ENCODE measurements at places on chromosomes 6 and 20.

- DNase-seq: no peak
Measured at GRCh38 chr20:58286729-58287128, 22.8 kb upstream of the RAB22A start.

- DNase-seq: no peak
Measured at GRCh38 chr6:149929422-149929821, 6.5 kb upstream of the RAET1G start.

- peak; percentile 0 for DNase-seq
Measured at GRCh38 chr6:112502351-112503090, 155.4 kb downstream of the RFPL4B start.

GRCh38 chr6:148888856-148889255 lies 142.0 kb downstream of the UST start:
- no peak for DNase-seq

- DNase-seq: no peak
Measured at GRCh38 chr6:150263765-150264404, 104.9 kb upstream of the IYD start.

GRCh38 chr20:4038047-4038459 lies 22.7 kb upstream of the RNF24 start:
- DNase-seq: no peak

DNA sequence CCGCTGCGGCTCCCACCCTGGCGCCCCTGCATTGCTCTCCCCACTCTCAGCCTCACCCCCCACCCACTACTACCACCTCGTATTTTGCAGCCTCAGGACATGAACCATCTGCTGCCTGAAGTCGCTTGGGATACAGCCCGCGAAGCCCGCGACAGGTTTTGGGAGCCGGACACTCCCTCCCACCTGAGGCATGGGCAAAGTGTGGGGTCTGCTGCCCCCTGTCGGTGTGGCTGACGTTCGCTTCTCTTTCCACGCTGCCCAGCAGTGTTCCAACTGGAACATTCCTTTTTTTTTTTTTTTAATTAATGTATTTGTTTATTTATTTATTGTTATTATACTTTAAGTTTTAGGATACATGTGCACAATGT lies 15.3 kb upstream of the LPA start:
- DNase-seq: no peak

- no peak for DNase-seq
Measured at GRCh38 chr6:154872542-154873114, 122.5 kb upstream of the TIAM2 start.

- DNase-seq: no peak
Measured at GRCh38 chr20:37816726-37817125, 86.2 kb upstream of the VSTM2L start.

GRCh38 chr6:160586374-160586773 lies 77.7 kb downstream of the LPA start:
- no peak for DNase-seq

GRCh38 chr20:64112691-64113443 lies 5.5 kb upstream of the NPBWR2 start:
- no peak for DNase-seq

- DNase-seq: no peak
Measured at GRCh38 chr6:30485236-30485635, 4.1 kb upstream of the HLA-E start.

GRCh38 chr6:122200440-122200839 lies 199.0 kb upstream of the HSF2 start:
- no peak for DNase-seq

DNA sequence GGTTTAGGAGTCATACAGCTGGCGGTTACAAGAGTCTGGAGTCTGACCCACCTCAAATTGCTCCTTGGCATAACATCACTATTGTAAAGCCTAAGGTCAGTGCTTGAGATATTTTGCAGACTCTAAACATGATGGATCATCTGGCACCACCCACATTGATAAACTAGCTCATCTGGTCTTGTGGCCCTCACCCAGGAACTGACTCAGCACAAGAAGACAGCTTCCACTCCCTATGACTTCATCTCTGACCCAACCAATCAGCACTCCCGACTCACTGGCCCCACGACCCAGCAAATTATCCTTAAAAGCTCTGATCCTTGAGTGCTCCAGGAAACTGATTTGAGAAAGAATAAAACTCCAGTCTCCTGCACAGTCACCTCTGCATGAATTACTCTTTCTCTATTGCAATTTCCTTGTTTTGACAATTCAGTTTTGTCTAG lies 115.9 kb downstream of the CD24 start:
- no peak for DNase-seq

DNA sequence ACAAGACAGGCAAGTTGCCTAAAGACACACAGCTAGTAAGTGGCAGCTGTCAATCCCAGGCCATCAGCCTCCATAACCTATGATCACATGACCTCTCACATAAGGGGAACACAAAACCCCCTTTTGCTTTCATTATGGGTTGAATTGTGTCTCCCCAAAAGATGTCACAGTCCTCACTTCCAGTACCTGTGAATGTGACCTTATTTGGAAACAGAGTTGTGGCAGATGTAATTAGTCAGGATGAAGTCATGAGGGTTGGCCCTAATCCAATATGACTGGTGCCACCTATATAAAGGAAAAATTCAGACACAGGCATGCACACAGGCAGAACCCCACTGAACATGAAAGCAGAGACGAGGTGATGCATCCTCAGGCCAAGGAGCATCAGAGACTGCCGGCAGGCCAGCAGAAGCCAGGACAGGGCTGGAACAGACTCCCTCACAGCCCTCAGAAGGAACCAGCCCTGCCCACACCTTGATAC lies 33.6 kb downstream of the GFOD1 start:
- DNase-seq: peak; percentile 55

DNA sequence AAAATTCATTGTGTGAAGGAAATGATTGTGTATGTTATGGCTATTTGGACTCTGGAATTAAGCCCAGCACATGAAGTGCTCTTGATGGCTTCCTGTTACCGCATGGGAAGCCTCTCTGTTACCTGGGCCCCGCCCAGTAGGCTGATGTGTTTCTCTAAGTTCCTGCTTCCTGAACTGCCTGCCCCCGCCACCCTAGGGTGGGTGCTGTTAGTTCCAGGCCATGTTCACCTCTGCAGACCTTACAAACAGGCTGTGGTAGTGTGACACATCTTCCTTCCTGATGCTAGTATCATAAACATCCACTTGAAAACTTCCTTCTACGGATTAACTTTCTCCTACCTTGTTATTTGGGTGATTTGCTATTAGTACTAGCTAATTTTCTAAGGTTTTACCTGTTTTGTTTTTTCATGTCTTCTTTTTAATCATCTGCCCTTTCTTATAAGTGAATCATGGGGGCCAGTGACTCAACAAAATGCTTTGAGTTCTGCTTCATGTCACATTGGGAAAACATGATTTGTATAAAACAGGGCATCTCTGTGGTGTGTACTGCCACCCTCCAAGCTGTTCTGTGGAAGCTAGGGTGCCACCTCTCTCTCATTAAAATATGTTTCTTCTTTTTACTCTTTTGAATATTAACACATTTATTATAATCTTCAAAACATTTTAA lies 40.6 kb downstream of the SH3BGRL2 start:
- DNase-seq: no peak

- DNase-seq: no peak
Measured at GRCh38 chr20:36173451-36173933, 19.0 kb downstream of the EPB41L1 start.

GRCh38 chr20:49320460-49320859 lies 42.6 kb upstream of the ZNFX1 start:
- DNase-seq: peak; percentile 27

- DNase-seq: no peak
Measured at GRCh38 chr20:21206584-21206983, 80.7 kb downstream of the KIZ start.

DNA sequence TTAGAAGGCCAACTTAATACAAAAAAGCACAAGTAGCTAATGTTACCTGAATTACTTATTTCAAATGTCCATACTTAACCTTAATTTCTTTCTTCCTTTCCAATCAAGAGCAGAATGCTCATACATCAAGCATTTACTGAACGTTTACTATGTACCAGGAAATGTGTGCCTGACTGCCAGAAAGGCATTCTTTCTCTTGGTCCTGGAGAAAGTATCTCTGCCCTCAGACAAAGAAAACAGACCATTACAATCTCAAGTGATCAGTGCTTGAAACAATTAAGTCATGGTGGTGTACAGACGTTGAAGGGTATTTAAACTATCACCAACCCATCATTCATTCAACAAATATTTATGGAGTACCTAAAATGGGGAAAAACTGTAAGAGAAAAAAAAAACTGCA lies 26.4 kb downstream of the CSNK2A1 start:
- no peak for DNase-seq

- DNase-seq: no peak
Measured at GRCh38 chr6:122713138-122713537, 66.4 kb upstream of the FABP7 start.

DNA sequence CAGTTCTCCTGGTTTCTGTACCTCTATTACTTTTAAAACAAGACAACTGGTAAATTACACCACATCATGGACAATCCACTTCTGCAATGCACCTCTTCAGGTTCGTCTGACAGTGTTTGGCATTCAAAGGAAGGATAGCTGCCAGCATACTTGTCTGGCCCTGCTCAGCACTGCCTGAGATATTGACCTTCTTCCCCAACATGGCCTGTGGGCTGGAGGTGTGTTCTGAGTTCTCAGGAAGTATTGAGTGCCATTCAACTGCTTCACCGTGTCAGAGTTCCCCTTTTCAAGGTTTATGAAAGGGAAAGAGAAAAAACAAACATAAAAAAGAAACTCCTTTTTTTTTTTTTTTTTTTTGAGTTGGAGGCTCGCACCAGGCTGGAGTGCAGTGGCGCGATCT lies 267.9 kb upstream of the SASH1 start:
- DNase-seq: no peak

- no peak for DNase-seq
Measured at GRCh38 chr6:68506911-68507310, 128.2 kb upstream of the ADGRB3 start.

DNA sequence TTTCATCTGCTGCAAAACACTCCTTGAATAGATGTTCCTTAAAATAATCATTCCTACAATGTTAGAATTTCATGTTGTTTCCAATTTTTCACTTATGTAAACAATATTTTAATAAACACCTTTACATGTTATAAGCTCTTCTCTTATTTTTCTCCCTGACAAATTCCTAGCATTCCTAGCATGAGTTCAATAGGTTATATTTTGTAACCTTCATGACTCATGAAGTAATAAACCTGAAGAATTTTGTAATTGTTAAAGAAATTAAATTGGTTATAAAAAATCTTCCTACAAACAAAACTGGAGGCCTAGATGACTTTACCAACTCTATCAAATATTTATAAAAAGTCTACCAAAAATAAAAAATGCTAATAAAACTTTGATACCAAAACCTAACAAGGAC lies 66.3 kb downstream of the NT5E start:
- DNase-seq: no peak

DNA sequence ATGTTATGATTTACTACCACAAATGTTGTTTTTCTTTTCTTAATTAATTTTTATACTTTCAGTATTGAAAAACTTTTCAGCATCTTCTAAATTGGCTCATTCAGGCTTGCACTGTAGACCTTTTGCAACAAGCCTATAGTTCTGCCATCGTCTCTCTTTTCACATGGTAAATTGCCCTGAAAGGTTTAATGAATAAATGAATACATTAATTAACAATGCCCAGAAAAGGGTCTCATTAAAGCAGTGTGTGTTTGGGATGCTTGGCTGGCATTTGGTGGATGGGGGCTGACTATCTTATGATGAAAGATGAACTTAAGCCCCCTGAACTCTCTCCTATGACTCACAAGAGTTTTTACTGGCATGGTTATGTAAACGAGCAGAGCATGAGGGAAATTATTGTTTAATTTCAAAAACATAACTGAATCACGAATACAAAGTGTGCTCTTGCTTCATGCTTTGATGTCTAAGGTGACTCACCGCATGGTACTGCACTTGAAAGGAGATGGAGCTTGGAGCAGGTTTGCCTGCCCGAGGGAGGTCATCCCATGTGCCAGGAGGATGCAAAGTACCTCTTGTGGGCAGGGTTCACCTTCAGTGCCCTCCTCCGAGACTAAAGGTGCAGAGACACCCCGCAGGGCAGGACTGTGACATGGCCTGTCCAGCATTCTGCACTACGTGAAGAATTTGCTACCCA lies 13.8 kb upstream of the PCK1 start:
- DNase-seq: no peak

Measured in NCI-H1694 (cell line).